Nucleus accumbens (tissue), 56 donors: ENCODE measurements at places on chromosomes 12 and 14.

- DNase-seq, result no peak
Observed at GRCh38 chr14:101225157-101226152, 321.9 kb upstream of the RTL1 start.

DNA sequence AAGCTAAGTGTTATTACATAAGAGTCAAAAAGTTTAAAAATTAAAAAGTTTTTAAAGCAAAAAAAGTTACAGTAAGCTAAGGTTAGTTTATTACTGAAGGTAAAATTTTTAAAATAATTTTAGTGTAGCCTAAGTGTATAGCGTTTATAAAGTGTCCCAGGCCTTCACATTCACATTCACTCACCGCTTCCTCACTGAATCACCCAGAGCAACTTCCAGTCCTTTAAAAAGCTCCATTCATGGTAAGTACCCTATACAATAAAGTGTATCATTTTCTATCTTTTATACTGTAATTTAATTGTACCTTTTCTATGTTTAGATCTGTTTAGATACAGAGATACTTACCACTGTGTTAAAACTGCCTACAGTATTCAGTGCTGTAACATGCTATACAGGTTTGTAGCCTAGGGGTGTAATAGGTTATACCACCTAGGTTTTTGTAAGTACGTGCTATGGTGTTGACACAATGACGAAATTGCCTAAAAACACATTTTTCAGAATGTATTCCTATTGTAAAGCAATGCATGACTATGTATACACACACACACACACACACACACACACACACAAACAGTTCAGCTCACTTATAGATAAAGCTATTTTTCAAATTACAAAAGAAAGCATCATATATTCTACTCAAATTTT lies 3.7 kb downstream of the CLEC14A start:
- no peak for DNase-seq

DNA sequence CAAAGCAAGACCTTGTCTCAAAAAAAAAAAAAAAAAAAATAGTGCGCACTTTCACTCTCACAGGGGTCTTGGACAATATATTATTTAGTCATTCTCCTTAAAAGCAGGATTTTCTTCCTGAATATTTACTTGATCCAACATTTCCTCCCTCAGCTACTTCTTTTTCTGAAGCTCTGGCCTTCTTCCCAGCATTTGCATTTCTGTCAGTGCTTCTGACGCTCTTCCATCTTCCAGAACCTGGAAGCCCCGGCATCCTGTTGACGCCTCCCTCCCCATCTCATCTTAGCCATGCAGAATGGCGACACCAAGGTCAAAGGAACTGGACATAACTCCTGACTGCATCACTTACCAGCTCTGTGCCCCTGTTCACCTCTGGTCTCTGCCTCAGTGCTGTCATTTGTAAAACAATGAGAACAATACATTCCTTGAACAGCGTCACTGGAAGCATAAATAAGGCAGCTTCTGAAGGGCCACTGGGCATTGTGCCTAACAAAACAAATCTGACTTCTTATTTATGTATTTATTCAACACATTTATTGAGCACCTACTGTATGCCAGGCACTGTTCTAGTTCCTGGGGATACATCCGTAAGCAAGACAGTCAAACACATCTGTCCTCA lies 90.9 kb upstream of the MDM1 start:
- no peak for DNase-seq

DNA sequence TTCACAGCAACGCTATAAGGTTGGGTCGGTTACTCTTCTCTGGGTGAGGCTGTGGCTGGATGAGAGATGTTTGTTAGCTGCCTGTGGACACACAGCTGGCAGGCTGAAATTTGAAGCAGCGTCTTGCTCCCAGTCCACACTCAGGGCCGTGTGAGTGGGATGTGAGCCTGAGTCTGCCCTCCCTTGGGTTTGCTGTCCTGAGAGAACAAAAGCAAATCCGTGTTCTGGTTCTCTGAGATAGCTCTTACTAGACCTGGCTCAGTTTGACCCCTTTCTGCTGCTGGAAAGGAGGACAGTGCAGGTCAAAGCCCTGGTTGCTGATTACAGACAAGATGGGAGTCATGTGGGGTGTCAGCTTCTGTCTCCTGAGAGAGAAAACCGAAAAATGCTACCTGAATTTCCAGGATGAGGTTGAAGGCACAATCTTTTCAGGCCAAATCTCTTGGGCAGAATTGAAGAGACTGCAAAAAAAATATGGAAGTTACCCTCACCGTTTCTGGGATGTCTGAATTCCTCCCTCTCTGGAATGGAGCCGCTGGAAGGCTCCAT lies 270.8 kb downstream of the ZFP36L1 start:
- no peak for DNase-seq

DNA sequence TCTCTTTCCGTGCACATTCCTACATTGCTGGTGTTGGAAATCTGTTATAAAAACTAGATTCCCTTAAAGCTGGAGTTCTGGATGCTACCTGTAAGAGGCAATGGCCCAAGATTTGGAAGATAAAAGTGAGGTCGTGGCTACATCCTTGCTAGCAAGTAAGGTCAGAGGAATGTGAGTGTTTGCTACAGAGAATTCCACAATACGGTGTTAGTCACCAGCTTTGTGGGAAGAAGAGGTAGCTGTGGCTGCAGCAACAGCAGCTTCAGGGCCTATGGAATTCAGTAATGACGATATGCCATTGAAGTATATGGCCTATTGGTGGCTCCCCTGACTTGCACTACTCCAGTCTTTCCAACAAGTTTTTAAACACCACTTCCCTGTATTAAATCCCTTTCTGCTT lies 227.7 kb upstream of the TMEM260 start:
- no peak for DNase-seq
